SW 1271 (cell line): ENCODE measurements at places on chromosomes 7 and 10.

- DNase-seq, result no peak
These were observed 1407.5 kb upstream of the LRRTM3 start for GRCh38 chr10:65518379-65518778.

DNA sequence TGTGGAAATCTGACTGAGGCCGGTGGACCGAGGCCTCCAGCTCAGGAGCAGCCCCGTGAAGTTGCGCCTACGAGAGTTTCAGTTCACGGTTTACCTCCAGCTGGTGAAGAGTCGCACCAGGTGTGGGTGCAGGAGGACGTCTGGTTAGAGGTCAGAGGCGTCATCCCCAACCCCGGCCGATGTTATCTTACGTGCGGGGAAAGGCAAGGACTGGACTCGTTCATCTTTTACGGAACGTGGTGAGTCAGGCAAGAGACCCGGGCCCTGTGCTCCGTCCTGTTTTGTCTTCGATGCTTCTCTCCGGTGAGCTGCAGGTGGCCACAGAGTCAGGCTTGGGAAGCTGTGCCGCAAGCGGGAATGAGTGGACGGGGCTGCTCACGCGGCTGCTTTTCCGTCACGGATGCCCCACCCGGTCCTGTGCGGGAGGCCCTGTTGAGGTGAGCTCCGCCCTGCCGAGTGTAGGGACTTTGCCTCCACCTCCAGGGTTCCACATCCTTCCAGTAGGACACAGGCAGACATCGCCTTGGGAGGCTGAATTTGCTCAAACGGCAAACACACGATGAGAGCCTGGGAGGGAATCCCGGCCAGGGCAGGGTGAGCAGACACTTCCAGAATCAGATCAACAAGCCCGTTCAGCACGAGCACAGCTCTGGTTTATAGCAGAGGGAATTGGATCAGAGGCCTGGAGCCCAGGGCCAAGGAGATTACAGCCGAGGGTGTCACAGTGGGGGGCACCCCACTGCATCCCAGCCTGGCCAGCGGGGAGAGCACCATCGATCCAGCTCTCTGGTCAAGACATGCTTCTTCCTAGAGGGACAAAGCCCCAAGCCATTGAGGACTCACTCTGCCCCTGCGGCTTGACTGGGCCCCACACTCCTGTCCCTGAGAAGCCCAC lies 50.1 kb upstream of the INPP5A start:
- DNase-seq, result no peak

GRCh38 chr10:71725998-71726579 lies 6.5 kb upstream of the C10orf105 start:
- DNase-seq, result no peak

- no peak for DNase-seq
These were observed 8.3 kb upstream of the EDRF1 start for GRCh38 chr10:125711110-125711750.

- DNase-seq, result no peak
These were observed 13.9 kb upstream of the OPTN start for GRCh38 chr10:13086056-13086455.

- peak; percentile 75 for DNase-seq
These were observed at the start of gene EGFR for GRCh38 chr7:55018361-55019190. Gene EGFR (plus strand): TSS chr7:55019017. CDS start chr7:55019278, 261 bp downstream.

DNA sequence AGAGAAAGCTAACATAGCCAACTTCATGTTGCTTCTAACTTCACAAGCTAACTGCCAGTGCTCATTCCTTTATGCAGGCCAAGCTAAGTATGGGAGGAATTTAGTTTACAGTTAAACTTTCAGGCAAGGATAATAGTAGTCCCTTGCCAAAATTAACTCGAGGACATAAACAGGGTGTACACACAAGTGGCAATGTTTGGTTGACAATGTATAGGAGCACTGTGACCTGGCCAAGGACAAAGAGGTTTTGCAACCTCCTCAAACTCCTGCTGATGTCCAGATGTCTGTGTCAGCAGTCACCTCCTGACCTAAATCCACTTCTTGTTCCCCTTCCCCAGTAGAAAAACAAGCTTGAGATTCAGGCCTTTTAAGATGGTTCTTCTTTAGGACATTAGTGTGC lies 494.6 kb upstream of the KLF6 start:
- DNase-seq, result no peak
